NT2/D1 (cell line): ENCODE measurements at places on chromosomes 2 and 18.

GRCh38 chr2:173299764-173300163, 54.9 kb upstream of the CDCA7 start:
- DNase-seq, result no peak

GRCh38 chr18:3748086-3748485, 298.1 kb downstream of the TGIF1 start:
- no peak for DNase-seq

DNA sequence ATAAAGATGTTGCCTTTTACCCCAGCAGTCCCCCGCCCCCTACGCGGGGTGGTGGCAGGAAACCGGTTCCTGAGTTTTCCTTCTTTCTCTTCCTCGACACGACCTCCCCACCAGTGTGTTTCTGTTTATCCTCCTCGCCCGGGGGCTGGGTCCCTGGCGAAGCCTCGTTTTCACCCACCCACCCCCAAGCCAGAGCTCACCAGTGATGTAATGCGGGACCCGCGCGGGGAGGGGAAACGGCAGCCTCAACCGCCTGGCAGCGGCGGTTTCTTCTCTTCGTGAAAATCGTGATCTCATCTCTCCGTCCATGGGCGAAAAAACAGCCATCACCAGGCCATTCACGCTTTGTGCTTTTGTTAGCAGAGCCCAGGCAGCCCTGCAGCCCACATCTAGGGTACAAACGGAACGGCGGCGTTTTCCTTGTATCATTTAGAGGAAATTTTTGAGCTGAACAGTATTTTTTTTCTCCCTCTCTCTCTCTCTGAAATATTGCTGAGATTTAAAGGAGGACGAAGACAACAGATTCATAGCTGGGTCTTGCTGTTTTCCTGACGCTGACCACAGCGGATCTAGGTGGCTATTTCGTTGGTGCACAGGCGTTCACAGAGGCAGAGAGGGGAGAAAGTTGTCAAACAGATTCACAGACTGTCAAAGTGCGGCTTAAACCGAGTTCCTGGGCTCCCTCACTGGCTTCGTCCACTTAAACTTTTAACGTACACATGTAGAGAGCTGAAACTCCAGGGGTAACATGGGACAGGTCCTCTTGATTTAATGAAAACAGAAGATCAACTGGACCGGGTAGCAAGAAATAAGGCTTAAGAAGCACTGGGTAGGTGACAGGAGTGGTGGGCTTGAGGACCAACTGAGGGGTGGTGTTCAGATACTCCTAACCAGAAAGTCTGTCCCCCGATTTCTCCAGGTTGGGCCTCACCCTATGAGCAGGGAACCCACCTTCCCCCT, 21.9 kb upstream of the PAX3 start:
- DNase-seq, result no peak

- DNase-seq, result no peak
These were observed 16.4 kb downstream of the TNFRSF11A start for GRCh38 chr18:62341473-62341872.

DNA sequence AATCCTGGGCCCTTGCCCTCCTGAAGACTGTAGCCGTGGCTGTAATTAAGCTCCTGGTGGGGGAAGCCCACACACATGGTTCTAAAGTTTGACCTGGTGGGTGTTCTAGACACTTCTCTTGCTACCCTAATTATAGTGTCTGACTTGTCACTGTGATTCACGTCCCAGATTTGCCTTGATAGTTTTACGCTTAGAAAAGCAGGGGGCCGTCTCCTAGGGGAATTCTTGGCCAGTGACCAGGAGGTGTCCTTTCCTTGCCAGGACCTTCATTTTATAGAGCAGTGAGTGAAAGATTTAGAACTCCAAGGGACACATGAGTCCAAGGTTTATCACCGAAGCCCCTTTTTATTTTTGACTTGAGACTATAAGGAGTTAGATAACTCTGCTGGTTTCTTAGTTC, 9.0 kb downstream of the TMEM214 start:
- DNase-seq, result no peak

GRCh38 chr2:146741260-146741659, 1103.6 kb upstream of the ACVR2A start:
- no peak for DNase-seq

- no peak for DNase-seq
These were observed 5.3 kb upstream of the CTAGE1 start for GRCh38 chr18:22422909-22423548.

GRCh38 chr2:163259489-163259888, 420.9 kb upstream of the KCNH7 start:
- DNase-seq, result no peak

DNA sequence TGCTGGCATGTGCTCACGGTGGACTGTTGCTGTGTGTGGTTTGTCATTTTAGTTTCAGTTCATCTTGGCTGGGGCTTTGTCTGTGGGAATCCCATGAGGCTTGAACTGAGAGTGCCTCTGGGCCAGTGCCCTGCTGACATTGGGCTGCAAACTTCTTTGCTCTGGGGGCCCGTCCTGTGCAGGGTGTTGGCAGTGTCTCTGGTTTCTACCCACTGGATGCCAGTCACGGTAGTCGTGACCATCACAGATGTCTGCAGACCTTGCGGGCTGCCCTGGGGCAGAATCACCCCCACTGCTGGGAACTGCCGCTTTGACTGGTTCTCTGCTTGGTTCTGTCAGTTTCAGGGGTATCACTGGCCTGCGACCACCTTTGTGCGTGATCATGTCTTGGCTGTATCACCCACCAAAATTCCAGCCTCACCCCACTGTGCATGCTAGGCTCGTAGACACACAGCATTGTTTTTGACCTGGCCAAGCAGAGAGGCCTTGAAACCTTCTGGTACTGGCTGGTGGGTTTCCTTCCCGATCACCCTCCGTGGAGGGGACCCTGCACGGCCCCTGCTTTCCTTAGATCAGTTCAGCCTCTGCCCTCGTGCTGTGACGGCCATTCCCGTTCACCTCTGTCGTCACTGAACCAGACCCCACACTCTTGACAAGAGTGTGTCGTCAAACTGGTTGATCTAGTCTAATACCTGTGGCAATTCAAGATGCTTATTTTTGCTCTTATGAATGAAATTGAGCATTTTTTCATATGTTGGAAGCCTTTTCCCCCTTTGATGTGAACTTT, 57.6 kb downstream of the KCNG2 start:
- no peak for DNase-seq

DNA sequence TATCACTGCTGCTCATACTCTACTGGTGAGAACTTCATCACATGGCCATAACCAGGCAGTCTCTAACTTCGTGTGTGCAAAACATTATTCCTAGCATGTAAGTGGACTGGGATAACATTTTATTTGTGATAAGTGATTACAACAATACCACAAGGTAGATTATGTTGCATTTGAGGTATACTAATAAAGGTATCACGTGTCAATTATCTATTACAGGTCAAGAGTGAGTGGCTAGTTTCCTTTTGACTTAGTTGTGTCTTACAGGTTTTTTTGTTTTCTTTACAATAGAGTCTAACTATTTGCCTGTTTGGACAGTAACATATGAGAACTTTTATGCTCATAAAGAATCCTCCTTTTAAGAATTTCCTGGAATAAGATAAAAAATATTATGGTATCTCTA, 67.2 kb upstream of the DSC1 start:
- no peak for DNase-seq

GRCh38 chr2:71684226-71685072, 231.1 kb downstream of the DYSF start:
- no peak for DNase-seq

DNA sequence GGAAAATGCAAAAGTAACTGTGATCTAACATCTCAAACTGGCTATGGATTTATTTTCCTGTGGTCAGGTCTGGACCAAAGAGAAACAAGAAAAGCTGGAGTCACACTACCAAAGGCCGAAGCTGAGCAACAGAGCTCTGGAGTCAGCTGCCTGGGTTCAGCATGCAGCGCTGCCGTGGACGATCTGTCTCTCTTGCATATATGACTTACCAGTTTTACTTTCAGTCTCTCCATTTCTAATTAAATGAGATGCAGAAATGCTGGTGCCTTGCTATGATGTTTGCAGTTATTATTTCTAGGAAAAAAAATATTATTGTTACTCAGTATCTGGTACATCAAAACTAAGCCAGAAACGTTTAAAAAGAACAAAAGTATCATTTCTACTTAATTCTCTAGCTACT, 813.2 kb downstream of the RNF144A start:
- DNase-seq, result no peak

DNA sequence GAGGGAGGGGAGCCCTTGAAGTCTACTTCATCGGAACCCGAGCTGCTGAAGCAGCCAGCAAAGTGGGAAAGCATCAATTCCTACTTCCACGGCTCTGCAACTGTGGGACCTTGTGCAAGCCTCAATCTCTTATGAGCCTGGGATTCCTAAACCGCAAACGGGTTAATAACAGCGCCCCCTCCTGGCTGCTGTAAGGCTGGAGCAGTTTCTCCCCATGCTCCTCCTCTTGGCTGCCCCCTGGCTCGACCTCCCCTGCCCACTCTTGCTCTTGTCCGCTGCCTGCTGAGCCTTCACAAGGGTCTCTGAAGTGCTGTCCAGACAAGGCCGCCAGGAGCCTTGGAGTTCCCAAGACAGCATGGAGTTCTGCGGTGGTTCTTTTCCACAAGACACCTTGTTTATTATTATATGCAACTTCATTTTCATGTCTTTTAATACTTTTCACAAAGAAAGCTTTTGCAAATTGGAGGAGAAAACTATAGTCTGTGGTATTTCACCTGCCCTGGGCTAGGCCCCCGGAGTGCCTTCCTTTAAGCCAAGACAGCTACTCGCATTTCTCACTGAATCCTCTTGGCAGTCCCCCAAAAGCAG, 157.2 kb downstream of the DDX1 start:
- DNase-seq, result peak; percentile 82

DNA sequence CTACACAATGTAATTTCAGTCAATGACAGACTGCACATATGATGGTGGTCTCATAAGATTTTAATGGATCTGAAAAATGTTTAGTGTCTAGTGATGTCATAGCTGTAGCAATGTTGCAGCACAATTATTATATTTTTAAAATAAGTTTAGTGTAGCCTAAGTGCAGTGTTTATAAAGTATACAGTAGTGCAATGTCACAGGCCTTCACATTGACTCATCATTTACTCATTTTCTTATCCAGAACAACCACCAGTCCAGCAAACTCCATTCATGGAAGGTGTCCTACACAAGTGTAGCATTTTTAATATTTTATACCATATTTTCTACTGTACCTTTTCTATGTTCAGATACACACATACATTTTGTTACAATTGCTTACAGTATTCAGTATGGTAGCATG, 663.1 kb downstream of the ERBB4 start:
- no peak for DNase-seq

DNA sequence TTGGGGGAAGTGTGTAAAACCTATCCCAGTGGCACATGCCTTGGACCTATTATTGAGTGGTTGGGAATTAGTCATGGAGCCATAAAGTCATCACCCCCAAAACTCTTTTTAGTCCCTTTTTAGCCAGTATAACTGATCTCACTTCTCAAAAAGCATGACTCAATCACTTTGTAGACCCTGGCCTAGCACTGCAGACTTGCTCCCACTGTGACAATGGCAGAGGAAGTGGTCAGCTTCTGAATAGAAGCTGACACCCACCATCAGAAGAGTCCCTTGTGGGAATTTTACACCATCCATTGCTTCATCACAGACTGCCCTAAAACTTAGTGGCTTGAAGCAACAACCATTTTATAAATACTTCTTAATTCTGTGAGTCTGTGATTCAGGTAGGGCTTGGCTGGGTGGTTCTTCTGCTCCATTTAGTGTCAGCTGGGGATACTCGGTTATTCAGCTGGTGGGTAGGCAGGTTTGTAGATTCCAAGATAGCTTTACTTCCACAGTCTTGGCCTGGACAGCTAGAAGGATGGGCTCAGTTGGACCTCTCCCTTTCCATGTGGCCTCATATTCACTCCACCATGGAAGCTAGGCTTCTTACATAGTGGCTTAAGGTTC, 10.8 kb upstream of the ITGA6 start:
- no peak for DNase-seq

DNA sequence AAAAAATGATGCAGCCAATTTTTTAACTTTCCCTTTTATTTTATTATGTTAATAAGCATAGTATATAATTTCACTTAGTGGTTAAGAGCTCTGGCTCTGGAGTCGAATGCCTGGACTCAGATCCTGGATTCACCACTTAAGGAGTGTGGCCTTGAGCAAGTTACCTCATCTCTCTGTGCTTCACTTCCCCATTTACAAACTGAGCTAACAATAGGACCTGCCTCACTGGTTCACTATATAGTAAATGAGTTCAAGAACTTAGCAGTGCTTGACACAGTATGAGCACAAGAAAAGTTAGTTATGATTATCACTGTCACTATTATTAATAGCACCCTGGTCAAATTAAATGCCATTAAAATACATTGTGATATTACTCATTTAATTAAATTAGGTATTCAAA, 30.6 kb downstream of the SCN3A start:
- no peak for DNase-seq
